Cerebellum (tissue), 4 donors: ENCODE measurements at places on chromosomes 3 and 15. TPM values are rescaled to one million over a fixed set of nuclear protein-coding genes. Genes with fewer than 3 reads are reported as not detected.

DNA sequence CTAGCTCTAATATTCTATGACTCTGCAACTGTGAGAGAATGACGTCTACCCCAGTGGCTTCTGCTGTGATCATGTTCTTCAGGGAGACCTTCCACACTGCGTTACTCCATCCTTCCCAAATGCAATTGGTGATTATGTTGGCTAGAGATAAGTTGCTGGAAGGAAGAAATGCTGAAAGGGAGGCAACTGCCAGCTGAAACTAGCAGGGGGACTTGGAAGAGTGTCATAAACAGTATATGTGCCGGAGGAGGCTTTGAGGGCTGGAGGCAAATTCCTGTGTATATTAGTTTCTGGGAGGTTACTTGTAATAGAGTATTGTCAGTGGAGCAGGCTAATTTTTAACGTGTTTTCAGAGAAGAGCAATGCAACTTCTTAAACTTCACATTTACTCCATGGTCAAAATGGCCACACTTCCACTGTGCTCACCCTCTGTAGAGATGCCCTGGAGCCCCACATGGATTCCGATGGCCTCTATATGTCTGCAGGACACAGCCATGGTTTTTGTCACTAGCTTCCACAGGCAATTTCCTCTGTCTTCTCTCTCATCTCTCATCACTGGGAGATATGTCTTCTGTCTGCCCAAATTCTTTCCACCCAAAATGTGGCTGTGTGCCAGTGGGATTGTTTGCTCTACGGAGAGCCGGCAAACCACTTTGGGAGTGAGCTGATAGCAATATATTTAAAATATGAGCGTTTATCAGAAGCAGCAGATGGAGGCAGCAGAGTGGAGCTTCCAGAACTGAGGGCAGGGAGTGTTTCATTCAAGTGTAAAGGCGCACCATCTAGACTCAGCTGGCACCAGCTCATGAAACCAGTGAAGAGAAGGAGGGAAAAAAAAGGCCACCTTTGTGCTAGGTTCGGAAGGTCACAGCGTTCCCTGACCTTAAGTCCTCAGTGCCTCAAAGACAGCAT is 13.3 kb upstream of the CD47 start:
- DNase-seq, result peak; percentile 23

The TP63 gene
- total RNA-seq, result 0.27 TPM

The HTR3E gene
- not detected for total RNA-seq

The CCR5 gene
- not detected for total RNA-seq

- no peak for DNase-seq
These were observed 44.6 kb downstream of the TFDP2 start for GRCh38 chr3:142104763-142105162.
